ENCODE measurements at places on chromosomes 6 and 20.

- DNase-seq: no peak
Observed at GRCh38 chr6:68978411-68978810, 343.3 kb downstream of the ADGRB3 start.

- no peak for DNase-seq
Observed at GRCh38 chr20:19621072-19621471, 137.0 kb upstream of the RIN2 start.

DNA sequence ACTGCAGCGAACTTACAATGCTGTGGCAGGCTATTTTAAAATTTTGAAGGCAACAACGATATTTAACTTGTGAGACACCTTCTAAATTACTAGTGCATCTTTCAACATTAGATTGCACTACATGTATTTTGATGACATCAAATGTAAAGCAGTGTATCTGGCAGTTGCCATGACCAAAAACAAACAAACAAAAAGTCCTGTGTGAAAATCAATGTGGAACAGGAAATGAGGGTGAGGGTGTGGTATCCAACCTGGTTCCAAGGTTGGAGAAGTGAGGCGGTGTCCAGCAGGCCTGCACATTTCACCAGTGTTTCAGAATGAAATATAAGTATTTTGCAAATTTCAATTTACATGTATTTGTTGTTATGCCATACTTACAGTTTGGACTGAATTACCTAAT is 112.0 kb downstream of the LAMP5 start:
- DNase-seq: no peak

DNA sequence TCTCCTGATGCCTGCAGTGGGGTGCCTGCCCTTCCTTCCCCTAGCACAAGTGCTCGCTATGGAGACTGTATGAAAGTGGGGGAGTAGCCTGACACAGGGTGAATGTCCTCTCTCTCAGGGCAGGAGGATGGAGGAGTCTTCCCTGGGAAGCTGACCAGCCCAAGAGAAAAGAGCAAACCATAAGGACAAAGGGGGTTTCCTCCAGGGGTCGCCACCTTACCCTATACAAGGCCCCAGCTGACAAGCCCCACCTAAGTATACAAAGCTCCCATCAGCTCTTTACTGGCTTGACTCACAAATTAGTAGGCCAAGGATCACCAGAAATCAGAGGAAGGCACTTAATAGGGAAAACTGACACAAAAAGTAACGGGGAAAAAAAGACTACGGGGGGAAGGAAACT is 54.1 kb downstream of the PLAGL1 start:
- DNase-seq: no peak

DNA sequence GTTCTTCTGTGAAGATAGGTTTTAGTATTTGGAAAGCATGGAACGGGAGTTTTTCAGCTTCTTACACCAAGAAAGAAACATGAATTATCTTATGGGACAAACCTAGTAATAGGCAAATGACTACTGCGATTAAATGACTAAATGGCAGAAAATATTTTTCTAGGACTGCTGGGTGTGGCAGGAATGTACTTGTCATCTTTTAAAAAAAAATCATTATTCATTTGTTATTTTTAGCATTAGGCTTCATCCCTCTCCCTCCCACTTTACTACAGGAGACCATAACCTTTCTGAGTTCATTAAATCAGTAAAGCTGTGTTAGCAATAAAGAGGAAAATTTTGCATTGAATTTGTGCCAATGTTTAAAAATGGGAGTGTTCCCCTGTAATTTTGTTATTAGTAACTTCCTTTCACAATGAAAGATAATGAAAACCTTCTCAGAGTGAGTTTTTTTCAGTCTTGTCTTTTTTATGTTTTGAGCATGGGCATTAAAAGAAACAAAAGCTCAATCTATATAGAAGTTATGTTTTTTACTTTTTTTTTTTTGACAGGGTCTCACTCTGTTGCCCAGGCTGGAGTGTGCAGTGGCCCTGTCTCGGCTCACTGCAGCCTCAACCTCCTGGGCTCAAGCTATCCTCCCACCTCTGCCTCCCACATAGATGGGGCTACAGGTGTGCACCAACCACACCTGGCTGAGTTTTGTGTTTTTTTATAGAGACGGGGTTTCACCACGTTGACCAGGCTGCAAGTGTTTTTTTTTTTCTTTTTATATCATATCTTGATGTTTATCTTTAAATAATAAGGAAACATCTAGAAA is 105.6 kb upstream of the CLDN20 start:
- DNase-seq: no peak

DNA sequence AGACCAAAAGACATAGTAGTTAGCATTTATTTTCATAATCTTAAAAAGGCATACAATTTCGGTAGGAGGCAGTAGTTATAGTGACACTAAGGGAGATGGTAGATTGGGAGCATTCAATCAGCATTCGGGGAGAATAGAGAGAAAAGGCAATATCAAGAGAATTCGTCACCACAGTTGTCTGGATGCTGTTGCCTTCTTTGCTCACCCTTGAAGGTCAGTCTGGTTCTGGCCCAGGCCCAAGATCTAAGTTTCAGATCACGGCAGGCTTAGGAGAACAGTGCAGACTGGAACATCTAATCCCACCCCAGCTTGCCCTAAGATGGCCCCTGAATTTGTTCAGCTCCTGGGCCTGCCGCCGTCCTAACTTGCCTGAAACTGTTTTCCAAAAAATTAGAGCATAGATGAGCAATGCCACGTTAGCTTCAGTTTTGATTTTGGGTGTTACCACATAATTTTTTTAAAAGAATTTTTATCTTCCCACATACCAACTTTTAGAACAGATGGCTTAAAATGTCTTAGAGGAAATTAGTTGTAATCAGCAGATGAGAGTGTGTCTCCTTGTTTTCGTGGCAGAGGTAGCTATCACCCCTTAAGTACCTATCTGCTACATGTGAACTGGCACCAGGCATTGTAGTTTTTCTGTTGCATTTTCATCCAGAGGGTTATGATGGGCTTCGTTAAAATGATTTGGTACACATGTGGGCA is 8.3 kb upstream of the CEP85L start:
- no peak for DNase-seq

DNA sequence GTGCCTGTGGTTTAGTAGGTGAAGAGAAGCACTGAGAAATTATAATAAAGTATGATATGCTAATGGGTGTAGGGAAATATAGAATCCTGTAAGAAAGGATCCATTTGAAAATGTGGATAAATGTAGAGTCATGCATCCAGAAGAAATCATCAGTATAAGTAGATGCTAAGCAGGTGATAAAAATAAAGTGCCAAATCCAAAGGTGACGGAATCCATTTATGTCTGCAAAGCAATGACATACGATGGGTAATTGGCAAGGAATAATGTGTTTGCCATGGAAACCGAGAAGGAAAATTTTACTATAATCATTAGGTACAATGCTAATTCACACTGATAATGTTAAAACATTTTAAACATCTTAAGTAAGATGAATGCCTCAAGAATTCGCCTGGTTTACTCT is 163.0 kb downstream of the OPN5 start:
- no peak for DNase-seq

DNA sequence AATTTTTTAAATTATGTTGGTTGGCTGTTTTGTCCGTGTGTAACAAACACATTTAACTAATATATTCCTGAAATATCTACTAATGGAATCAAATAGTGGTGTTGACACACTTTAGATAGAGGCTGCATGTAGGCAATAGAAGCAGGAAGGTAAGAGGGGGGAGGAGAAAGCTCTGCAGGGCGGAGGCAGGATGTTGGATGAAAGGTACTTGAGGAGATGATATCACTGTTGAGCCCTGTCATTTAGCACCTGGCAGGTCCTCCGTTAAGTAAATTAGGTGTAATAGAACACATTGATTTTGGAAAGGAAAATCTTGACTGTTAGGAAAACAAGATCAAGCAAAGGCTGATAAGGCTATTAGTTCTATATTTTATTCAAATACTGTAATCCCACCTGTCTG is 618.7 kb downstream of the PKHD1 start:
- no peak for DNase-seq

Measured in CD4-positive, alpha-beta T cell treated with Interleukin-10 for 1 hour (primary cell).